ENCODE measurements at places on chromosomes 3 and 15.

DNA sequence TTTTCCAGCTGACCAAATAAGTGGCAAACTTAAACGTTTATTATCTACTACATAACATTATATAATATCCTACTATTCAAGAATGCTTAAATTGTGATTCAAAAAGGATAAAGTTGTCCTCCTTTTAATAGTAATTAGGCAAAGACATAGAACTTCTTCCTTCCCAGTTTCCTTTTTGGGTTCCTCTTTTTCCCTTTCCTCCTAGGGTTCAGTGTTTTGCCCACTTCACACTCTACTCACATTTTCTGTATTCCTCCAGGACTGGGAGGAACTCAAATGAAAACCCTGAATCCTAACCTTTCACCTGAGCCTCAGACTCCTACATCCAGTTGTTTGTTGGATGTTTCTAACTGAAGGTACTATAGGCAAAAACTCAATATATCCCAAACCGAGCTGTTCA is 132.5 kb downstream of the PEAK1 start:
- DNase-seq = no peak

DNA sequence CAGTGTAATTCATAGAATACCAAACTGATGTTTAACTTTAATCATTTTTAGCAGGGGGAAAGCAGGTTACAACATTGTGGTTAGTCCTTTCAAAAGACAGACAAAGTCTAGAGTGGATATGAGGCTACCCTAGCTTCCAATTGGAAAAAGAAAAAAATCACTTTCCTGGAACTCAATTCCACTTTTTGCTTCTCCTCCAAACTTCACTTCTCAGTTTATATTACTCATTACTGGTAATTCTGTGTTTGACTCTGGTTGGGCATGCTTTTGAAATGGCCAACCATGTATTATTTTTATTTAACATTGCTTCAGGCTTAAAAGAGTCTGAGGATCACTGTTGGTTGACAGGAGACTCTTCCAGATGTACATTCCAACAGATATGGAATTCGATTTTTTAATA is 84.8 kb downstream of the RAP2B start:
- DNase-seq = no peak

DNA sequence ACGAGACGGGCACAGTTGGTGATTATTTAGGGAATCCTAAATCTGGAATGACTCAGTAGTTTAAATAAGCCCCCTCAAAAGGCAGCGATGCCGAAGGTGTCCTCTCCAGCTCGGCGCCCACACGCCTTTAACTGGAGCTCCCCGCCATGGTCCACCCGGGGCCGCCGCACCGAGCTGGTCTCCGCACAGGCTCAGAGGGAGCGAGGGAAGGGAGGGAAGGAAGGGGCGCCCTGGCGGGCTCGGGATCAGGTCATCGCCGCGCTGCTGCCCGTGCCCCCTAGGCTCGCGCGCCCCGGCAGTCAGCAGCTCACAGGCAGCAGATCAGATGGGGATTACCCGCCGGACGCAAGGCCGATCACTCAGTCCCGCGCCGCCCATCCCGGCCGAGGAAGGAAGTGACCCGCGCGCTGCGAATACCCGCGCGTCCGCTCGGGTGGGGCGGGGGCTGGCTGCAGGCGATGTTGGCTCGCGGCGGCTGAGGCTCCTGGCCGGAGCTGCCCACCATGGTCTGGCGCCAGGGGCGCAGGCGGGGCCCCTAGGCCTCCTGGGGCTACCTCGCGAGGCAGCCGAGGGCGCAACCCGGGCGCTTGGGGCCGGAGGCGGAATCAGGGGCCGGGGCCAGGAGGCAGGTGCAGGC is 318.0 kb downstream of the FGF12 start:
- no peak for DNase-seq

DNA sequence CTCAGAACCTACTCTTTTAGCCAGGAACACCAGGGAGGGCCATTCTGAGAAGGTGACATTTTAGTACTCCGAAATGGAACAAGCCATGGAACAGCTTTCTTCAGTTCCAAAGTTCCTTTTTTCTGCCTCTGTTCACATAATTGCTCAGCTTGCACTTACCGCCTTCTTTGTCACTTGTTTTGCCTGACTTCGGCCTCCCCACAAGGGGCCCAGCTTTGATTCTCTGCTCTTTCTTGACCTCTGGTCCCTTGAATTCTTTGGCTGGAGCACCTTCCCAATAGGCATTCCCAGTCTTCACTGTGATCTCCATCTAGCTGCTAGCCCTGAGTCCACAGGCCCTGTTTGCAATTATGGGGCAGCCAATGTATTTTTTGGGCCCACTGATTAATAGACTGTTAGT is 51.4 kb upstream of the SLC7A14 start:
- no peak for DNase-seq

DNA sequence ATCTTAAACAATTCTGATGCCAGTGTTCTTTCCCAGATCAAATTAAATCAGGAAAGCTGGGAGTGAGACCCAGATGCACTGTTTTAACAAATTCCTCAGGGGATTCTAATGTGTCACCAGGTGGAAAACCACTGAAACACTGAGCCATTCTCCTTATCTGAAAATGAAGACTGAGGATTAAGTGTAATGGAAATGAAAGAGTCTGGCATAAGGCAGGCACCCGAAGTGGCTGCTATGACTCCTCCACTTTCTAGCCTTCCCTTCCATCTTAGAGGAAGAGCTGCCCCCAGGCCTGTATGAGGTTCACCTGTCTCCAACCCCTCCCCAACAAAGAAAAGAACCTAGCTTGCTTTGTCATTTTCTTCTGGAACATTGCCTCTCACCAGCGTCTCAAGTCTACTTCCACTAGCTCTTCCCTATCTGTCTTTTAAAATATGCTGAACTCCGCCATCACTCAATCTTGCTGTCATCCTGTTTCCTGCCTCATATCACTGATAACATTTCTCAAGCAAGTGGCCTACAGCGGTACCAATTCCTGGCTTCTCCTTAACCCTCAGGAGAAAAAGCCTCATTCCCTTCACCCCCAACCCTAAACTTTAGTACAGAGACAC is 13.7 kb upstream of the ABHD2 start:
- no peak for DNase-seq

- no peak for DNase-seq
Observed at GRCh38 chr15:41476416-41477048, 17.1 kb upstream of the ITPKA start.

GRCh38 chr3:127762077-127762786 is 60.1 kb downstream of the MGLL start:
- DNase-seq = no peak

DNA sequence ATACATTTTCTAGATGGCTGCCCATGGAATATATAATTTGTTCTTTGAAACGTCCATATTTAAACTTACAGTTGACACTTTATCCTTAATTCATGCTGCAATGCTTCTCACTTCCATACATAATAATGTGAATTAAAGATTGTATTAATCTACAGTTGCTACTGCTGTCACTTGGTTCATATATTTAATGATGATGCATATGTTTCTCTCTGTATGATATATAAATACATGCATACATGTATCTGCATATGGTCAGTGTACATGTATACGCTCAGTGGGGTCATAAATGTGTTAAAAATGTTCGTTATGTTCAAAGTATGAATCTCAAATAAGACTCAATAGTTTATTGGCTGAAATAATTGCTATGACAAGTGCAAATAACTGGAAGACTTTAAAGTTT is 382.5 kb downstream of the NLGN1 start:
- no peak for DNase-seq

DNA sequence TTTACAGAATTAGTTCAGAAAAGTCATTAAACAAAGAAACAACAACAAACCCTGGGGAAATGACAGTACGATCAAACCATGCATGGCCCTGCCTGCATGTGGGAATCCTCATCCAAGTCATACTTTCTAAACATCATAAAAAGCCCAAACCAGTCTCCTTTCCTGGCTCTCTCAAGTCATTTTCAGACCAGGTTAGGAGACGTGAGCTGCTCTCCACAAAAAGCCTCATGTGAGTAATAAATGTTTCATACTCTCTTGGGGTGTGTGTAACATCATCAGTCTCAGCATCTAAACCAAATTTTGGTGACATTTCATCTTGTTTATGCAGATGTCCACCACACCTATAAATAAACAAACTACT is 18.9 kb downstream of the GREM1 start:
- no peak for DNase-seq

DNA sequence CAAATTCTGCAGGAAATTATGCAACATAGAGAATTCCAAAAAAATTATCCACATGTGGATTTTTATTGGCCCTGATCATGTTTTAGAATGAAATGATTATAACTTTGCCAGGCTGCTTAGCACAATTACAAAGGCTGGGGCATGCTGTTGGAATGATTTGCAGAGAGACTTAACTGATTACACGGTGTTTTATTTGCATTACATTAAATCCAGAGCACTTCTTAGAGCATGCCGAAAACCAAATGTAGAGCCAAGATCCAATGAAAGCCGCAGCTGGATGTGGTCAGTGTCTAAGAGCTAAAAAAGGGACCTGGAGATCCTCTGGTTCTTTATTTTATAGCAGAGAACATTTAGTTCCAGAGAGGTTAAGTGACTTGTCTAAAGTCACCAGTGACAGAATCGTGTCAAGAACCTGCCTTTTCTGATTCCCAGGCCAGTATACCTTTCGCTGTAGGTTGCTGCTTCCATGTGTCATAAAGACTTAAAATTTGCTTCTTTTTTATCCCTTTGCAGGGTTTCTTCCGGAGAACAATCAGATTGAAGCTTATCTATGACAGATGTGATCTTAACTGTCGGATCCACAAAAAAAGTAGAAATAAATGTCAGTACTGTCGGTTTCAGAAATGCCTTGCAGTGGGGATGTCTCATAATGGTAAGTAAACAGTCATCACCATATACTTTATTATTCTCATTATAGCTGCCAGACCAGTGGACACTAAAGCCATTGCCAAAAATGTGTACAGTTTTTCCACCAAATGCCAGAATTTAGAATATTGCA is 92.0 kb upstream of the TSEN2 start:
- DNase-seq = no peak

GRCh38 chr15:33735637-33736247 is 232.6 kb upstream of the CHRM5 start:
- no peak for DNase-seq

- no peak for DNase-seq
Observed at GRCh38 chr3:151430821-151431484, 29.9 kb downstream of the IGSF10 start.

DNA sequence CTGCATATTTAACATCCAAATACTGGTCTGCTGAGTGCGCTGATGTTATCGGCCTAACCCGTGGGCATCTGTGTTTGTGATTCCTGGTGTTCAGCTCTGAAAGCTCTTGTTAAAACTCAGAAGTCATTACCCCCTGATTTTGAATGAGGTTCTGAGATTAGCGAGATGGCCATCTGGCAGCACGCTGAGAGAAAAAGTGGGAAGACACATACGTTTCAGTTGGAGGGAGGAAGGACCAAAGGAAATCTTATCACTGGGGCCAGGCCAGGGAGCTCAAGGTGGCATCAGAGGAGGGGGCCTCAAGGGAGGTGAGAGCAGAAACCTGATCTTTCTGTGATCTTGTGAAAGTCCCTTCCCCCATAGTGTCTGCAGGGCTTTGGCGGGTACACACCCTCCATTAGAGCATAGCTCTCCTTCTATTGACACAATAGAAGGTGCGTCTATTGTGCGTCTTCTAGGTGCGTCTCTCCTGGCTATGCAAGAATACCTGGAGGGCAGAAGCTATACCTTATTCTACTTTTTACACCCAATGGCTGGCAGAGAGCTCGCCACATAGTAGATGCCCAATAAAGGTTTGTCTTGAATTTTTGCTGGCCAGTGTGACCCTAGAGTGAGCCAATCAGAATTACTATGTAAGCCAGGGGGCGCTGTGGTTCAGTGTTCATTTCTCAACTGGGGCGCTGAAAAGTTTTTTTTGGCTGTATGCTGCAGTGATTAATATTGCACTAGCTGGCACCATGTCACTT is 182.4 kb downstream of the SHQ1 start:
- peak; percentile 44 for DNase-seq

DNA sequence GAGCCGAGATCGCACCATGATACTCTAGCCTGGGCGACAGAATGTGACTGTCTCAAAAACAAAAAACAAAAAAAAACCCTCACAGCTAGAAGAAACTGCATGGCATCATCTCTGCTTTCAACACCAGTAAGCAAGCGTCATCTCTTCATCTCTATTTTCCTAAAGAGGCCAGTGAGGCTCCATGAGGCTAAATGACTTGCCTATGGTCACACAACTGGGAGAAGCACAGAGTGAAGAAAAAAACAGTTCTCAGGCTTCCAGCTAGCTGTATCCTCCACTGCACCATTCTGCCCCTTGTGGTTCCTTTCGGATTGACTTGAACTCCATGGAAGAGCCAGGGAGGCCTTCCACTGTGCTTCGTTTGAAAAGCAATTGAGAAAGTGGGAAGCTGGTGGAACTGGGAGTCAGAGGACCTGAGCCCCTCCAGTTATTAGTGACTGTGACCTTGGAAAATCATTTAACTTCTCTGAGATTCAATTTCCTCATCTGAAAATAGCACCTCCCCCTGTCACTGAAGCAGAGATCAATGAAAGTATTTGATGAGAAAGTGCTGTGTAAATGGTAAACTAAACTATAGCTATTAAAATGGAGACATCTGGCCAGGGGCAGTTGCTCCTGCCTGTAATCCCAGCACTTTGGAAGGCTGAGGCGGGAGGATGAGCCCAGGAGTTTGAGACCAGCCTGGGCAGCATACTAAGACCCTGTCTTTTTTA is 32.1 kb upstream of the DENND4A start:
- peak; percentile 26 for DNase-seq

DNA sequence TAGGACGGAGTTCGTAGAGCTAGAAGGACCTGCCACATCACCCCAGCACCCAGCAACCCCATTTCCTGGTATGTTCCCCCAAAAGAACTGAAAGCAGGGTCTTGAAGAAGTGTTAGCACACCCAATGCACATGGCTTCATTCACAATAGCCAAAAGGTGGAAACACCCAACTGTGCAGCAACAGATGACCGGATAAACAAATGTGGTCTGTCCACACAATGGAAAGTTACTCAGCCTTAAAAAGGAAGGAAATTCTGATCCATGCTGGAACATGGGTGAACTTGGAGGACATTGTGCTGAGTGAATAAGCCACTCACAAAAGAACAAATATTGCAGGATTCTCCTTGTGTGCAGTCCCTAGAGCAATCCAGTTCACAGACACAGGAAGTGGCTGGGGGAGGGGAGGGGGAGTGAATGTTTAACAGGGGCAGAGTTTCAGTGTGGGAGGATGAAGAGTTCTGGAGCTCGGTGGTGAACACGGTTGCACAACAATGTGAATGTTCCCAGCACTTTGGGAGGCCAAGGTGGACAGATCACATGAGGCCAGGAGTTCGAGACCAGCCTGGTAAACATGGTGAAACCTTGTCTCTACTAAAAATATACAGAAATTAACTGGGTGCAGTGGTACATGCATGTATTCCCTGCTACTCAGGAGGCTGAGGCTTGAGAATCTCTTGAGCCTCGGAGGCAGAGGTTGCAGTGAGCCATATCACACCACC is 157.5 kb downstream of the NUP210 start:
- DNase-seq = no peak

- DNase-seq = no peak
Observed at GRCh38 chr15:64125978-64126377, 25.6 kb upstream of the SNX22 start.

DNA sequence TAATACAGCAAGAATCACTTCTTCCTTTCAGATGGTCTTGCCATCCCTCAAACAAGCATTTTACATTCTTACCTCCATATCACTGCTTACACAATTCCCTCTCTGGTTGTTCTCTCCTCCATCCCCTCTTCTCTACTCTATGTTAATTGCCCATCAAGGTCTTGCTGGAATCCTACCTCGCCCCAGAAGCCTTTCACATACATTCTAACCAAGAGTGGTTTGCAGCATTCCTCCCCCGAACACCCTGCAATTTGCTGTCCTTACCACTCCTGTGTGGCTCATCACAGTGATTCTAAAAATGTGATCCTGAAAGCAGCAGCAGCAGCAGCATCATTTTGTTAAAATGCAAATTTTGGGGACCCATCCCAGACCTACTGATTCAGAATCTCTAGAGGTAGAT is 30.6 kb downstream of the TNIK start:
- no peak for DNase-seq

Measured in CD4-positive, alpha-beta T cell (primary cell).